ENCODE measurements at places on chromosomes 3 and 15.

- DNase-seq, result no peak
These were observed 37.7 kb upstream of the FGD5 start for GRCh38 chr3:14780927-14781507.

- DNase-seq, result no peak
These were observed 267.5 kb downstream of the VGLL3 start for GRCh38 chr3:86723433-86723832.

DNA sequence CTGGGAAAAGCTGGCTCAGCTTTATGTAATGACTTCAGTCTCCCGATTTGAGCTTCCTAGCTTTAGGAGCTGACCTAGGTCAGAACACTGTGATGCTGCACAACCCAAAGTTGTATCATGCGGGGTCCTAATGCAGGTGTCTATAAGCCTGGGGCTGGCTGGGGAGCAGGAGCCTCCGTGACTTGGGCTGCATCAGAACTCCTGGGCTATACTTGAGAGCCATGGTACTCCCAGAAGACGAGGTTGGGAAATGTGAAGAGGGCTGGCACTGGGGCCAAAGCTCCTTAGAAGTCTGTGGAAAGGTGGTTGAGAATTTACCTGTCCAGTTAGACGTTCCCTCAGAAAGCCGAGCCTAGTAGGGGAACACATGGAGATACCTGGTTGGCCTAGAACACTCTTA lies 57.0 kb downstream of the BSN start:
- DNase-seq, result no peak

- no peak for DNase-seq
These were observed 20.4 kb downstream of the H1-8 start for GRCh38 chr3:129563332-129563731.

DNA sequence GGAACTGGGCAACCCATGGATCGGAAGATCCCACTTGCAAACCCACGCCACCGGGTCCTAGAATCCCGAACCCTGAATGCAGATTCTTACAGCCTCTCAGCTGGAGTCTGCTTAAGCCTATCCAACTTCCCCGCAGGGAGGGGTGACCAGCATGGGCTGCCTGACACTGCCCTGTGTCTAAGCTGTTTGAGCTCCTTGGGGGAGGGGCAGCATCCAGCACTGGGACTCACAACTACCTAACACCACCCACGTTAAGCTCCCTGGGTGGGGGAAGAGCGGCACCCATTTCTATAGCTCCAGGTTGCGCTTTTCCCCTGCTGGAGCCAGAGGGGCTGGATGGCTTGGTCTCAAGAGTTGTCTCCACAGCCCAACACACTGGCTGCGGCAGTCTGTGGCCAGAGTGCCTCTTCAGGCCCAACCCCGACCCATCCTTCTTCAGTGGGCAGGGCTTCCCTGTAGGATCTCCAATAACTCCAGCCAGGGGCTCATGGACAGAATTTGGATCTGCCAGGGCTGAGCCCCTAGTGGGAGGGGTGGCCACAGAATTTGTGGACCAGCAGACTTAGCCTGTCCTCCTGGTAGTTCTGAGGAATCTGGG lies 649.2 kb downstream of the TUSC7 start:
- no peak for DNase-seq
